ENCODE measurements at places on chromosomes 4 and X.

- no peak for DNase-seq
Observed at GRCh38 chrX:68666580-68666979, 19.1 kb downstream of the STARD8 start.

GRCh38 chrX:23694606-23695005, 27.3 kb downstream of the PRDX4 start:
- DNase-seq, result no peak

DNA sequence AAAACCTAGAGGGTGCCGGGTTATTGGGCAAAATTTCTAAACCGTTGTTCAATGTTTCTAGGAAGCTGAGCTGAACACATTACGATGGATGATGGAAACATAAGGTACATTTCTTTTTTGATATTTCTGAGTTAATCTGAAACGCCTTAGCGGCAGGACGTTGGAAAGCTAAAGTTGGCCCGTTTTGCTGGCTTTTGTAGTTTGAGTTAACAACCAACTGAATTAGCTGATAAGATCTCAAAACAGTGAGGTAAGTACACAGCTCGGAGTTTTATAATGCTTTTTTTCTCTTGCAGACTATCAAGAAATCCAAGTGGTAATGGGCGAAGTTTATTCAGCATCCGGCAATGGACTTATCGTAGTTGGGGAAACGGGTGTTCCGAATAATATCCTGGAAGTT, 73.5 kb downstream of the PRSS12 start:
- DNase-seq, result no peak

- no peak for DNase-seq
Observed at GRCh38 chrX:10811111-10811510, 190.7 kb upstream of the MID1 start.
